ENCODE measurements at places on chromosomes 3 and 15.

GRCh38 chr15:31472636-31473384 lies 146.2 kb downstream of the KLF13 start:
- no peak for DNase-seq

DNA sequence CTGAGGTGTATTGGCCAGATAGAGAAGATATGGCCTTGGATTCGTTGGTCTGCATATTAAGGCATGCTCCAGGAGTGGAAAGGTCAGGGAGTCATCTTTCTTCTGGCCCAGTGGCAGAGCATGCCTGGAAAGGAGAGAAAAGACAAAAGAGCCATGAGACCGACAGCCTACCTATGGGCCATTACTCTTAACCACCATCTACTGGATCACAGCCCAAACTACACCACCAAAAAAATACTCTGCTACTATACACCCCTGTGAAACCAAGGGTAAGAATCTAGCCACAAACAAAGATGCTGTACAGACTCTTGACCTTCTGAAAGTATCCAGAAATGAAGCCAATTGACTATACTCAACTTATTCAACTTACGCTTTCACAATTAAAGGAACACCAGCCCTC lies 96.1 kb upstream of the PLSCR5 start:
- no peak for DNase-seq

- DNase-seq: no peak
Measured at GRCh38 chr15:98444138-98444537, 204.2 kb upstream of the IGF1R start.

DNA sequence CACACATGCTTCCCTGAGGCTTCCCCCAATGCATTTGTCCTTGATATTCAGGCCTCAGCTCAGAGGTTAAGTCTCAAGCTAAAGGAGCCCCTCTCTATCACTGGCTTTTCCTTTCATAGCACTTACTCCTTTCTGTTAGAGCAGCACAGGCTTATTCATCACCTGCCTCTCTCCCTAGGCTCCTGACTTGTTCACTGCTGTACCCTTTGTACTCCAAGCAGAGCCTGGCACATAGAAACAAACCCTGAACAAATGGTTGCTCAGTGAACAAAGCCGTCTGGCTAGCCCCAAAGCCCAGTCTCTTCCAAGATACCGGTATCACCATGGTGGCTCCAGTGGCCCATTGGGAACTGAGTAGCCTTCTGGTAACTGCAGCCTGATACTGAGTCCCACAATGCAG lies 231.1 kb upstream of the TRIM42 start:
- no peak for DNase-seq

DNA sequence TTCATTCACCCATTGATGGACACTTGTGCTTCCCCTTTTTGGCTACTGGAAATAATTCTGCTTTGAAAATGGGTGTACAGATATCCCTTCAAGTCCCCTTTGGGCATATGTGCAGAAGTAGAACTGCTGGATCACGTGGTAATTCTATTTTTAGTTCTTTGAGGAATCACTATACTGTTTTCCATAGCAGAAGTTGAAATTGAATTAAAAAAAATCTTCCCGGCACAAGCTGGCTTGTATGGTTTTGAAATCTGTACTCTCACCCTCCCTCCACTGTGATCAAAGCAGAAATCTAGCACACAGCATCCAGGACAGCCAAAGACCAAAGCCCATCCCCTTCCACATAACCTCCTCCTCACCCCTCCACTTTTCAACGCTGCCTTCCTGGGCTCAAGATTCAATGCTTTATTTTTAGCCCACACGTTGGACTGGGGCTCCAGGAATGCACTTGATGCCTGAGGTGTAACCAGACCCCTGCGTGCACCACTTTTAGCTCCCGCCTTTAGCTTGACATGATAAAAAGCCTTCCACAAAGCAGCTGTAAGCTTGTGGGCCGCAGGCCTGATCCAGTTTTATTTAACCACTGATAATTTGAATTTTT lies 29.9 kb downstream of the TMEM40 start:
- no peak for DNase-seq

DNA sequence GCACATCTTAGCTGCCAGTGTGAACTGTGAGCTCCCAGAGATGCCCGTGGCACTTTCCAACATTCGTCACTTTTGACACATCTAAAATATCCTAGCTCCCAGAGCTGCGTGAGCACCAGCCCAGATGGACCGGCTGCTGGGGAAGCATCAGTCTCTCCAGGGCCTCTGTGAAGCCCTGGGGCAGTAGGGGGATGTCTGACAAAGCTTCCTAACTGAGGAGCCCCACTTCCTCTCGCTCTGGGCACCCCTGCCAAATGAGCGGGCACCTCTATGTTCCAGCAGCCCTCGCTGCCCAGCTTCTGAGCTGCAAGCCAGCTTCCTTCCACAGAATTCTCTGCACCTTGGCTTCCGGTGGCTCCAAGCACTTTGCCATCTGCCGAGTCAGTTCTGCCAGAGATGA lies 91.1 kb downstream of the LIPC start:
- no peak for DNase-seq

GRCh38 chr3:178456621-178457285 lies 79.5 kb upstream of the KCNMB2 start:
- DNase-seq: no peak

DNA sequence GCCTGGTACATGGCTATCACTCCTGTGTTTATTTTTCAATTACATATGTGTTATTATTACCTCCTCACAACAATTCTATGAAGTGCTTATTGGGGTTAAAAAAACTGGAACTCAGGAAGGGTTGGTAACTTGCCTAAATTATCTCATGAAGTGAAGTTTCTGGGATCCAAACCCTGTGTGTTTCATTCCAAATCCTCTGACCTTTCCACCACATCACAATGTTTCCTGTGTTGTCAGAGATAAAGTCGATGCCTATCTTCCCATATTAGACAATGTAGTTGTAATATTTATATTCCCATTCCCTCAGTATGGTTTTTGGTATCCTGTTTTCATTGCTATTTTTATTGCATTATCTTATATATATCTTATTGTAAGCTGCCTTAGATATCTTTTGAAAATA lies 269.1 kb upstream of the CFAP20DC start:
- no peak for DNase-seq

DNA sequence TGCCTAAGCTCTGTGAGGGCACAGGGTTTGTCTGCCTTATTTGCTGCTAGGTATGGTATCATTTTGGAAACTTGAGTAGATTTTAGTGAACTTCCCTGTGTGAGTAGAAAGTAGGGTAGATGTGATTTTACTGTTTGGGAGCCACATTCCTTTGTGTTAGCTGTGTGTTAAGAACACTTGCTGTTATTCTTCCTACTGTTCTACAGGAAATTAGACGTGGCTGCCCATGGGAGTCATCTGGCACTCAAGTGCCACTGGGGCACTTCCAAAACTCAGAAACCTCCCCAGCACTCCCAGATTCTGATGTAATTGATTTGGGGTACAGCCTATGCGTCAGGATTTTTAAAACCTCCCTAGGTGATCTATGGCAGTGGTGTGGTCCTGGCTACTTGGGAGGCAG lies 369.9 kb upstream of the C2CD4B start:
- DNase-seq: no peak

GRCh38 chr15:51830276-51830806 lies 888 bp downstream of the TMOD3 start:
- DNase-seq: no peak

DNA sequence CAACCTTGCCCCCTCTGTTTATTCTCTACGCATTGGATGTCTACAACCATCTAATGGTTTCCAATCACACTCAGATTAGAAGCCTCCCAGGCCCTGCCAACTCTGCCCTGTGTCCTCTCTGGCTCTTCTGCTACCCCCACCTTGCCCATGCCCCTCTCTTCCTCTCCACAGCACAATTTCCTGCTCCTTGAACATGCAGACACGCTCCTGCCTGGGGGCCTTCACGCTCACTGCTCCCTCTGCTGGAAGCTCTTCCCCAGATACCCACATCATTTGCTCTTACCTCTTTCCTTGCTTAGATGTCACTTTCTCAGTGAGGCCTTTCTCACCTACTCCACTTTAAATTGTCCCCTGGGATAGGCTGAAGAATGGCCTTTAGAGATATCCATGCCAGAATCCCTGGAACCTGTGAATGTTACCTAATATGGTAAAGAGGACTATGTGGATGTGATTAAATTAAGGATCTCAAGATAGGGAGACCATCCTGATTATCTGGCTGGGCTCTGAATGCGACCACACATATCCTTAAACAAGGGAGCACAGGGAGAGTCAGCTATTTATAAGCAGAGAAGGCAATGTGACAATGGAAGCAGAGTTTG lies 9.9 kb downstream of the KY start:
- no peak for DNase-seq

- no peak for DNase-seq
Measured at GRCh38 chr3:62670351-62670750, 204.9 kb downstream of the CADPS start.

DNA sequence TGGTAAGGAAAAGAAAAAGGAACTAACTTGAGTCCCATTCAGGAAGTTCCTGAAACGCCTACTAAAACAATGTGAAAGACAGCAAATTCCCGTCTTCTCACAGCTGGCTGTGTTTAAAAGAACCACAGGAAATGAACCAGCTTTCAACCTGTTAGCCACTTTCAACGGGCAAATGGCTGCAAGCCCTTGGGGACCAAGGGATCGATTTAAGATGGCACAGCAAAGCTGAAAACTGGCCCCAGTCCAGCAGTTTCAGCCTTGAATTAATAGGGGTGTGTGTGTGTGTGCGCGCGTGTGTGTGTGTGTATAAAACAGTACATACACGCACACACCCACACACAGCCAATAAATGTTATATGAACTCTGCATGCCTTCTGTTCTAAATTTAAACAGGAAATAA lies 168.7 kb upstream of the TMCO5A start:
- no peak for DNase-seq

DNA sequence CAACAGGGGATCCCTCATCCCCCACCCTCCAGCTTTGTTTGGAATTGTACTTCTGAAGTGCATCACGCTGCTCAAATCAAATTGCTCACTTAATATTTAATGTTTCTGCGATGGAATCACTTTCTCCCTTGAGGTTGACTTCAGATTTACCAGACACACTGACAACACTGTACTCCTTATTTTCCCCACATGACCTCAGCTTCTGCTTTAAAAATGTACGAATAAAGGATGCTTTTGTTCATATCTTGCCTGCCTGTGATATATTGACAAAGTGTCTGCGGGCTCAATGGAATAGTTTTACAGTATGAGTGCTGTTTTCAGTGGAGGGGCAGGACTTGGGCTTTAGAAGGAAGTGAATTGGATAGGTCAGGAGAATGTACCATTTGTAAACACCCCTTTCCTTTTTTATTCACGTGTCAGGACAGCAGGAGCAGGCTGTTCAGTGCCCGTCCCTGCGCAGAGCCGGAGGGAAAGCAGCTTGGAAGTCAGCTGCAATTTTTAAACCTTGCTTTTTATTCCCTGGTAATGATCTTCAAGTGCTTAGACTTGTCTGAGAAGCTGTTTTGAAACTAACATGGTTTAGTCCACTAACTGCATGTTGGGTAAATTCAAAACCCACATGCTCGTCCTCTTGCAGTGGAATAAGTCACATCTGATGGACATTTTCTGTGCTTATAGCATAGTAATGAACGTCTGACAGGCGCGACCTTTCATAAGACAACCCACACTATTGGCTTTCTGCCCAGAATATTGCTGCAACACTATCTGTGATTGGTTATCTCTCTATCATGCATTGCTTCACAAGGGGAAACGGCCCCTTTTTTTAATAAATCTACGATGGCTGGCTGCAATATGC lies 29.9 kb downstream of the MBNL1 start:
- peak; percentile 80 for DNase-seq

DNA sequence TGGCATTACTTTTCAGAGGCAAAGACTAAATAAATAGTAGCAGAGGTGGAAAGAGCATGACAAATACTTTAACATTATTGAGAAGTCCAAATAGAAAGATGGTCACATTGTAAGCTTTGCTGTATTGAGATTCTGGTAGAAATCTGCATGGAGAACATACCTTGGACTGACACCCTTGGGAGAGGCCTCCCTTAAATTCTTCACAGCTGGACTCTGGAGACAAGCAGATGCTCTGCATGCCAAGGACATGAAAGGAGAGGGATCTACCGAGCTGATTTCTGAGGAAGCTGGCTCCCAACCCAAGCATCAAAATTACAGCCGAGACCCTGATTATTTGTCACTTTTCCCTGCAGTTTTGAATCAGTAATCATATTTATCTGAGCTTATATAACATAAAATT lies 212.5 kb upstream of the COL8A1 start:
- no peak for DNase-seq

DNA sequence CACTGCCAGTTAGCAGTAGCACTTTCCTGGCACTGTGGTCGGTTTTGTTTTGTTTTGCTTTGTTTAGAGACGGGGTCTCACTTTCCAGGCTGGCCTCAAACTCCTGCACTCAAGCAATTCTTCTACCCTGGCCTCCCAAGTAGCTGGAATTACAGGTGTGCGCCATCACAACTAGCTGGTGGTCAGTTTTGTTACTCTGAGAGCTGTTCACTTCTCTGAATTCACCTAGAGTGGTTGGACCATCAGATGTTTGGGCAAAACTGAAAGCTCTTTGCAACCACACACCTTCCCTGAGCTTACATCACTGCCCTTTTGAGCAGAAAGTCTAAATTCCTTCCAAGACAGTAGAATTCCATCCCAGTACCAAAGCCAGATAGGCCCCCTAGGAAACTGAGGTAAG lies 22.6 kb downstream of the CLDN18 start:
- DNase-seq: no peak

GRCh38 chr15:39785139-39785538 lies 2.5 kb upstream of the FSIP1 start:
- no peak for DNase-seq

DNA sequence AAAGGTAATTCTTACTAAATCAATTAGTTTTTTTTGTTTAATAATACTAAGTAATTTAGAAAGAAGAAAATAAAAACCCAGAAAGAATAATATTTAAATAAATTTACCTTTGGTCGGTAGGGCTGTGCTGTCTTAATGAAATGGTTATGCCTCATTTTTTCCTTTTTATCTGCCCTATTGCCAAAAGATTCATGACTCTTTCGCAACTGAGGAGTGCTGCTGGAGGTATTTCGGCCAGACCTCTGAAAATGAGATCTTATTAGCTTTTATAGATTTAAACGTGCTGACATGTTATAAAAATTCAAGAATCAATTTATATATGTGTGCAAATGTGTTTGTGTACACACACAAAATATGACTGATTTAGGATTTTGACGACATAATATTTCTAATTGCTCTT lies 67.1 kb upstream of the USP50 start:
- DNase-seq: no peak

- DNase-seq: no peak
Measured at GRCh38 chr3:385151-385550, 188.6 kb downstream of the CHL1 start.

DNA sequence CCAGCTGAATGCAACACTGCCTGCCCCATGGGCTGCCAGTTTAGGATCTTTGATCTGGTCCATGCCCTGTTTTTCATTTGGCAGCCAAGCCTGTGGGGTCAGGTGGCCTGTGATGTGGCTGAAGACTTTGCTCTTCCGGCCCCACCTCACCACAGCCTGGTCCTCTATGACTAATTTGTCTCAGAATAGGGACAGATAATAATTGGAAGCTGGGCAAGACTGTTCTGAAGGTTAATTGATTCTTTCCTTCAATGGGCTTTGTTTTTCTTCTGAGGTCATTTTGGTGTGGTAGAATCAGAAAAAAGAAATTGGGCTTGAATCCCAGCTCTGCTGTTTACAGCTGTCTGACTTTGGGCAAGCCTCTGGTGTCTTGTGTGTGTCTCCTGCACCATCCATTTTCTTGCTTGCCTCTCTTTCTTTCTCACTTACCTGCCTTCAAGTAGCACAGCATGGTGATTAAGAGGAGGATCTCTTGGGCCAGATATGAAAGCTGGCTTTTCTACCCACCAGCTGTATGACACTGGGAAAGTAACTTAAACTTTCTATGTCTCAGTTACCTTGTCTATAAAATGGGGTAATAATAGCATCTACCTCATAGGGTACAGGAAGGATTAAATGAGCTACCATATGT lies 24.2 kb downstream of the ABHD2 start:
- no peak for DNase-seq

GRCh38 chr15:70699890-70700289 lies 63.5 kb downstream of the UACA start:
- no peak for DNase-seq
